ENCODE measurements at places on chromosomes 11 and 22.

DNA sequence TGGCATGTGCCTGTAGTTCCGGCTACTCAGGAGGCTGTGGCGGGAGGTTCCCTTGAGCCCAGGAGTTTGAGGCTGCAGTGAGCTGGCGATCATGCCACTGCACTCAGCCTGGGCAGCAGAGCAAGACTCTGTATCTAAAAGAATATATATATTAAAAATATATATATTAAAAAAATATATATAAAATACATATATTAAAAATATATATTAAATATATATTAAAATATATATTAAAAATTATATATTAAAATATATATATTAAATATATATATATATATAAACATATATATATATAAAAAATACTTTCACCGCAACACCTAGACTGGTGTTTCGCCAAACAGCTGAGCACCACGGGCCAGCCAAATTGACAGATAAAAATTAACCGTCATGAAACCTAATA lies 8.8 kb downstream of the TTC38 start:
- no peak for DNase-seq

- no peak for DNase-seq
Measured at GRCh38 chr11:65217441-65218423, 36.0 kb downstream of the CAPN1 start.

DNA sequence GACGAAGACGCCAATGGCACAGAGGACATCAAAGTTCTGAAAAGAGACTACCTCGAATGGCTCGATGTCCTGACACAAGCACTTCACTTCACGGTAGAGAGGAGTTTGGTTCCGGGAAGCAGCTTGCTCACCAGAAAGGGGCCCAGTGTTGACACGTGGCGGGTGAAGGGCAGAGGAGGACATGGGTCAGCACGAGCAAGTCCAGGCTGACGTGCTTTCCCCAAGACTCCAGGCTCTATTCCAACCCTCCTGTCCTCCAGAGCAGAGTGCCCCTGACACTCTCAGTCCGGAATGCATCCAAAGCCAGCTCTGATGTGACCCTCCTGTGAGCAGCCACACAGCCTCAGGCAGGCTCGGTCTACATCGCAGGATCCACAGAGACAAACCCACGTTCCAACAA lies 77.5 kb upstream of the BID start:
- DNase-seq, result no peak

DNA sequence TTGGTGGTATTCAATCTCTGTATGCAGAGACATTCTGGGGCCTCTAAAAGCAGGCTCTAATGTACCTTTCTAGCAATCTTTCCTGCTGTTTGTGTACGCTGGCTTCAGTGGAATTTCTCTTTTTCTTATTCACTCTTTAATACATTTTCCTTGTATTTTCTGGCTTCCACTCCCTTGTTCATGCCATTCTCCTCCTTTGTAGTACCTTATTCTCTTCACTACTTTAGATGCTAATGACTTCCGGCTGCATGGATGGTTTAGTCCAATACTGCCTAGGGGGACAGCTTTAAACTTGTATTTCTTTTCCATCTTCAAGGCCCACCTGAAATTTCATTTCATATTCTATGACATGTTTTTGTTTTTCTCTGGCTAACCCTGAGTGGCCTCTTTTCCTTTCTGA lies 40.2 kb downstream of the DDX10 start:
- no peak for DNase-seq

GRCh38 chr22:44411226-44412135 lies 86.6 kb downstream of the RTL6 start:
- no peak for DNase-seq

GRCh38 chr11:109432105-109432504 lies 10.1 kb downstream of the C11orf87 start:
- DNase-seq, result no peak

GRCh38 chr22:36323182-36323854 lies 64.4 kb downstream of the MYH9 start:
- DNase-seq, result peak; percentile 76

DNA sequence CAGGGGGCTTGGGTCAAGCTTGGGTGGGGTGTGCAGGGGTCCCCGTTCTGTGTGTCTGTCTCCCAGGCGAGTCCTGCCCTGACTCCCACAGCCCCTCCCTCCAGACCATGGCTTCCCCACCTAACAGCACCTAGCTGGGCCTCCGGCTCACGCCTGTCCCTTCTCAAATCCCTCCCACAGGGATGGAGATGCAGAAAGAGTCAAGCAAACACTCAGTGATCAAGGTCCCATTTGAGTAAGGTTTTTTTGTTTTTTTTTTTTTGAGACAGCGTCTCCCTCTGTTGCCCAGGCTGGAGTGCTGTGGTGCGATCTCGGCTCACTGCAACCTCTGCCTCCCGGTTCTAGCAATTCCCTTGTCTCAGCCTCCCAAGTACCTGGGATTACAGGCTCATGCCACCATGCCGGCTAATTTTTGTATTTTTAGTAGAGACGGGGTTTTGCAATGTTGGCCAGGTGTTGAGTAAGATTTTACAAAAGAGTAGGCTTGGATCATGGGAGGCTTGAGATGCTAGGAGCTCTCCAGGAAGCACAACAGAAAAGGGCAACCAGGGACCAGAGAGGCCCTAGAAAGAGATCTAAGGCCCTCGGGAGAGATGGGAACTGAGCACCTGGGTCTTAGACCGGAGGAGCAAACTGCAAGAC lies 5.7 kb downstream of the APOBEC3D start:
- DNase-seq, result no peak

DNA sequence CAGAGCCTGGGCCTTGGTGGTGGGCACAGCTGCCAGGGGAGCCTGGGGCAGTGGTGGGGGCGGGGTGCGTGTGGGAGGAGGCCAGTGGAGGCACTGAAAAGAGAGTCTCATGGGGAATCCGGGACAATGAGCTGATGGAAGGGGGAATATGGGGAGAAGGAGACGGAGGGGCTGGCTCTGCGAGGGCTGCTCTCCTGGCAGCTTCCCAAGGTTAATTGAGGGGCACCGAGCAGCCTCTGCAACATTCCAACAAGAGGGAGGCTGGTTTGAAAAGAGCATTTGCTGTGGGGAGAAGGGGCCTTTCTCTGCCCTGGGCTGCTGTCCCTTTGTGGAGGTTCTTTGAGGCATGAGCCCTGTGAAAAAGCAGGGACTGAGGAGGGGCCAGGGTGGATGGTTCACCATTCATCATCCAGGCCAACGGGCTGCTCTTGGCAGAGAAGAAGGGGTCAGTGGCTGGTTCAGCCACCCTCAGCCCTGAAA lies 9.4 kb upstream of the IGSF9B start:
- no peak for DNase-seq

GRCh38 chr11:42958635-42959034 lies 353.2 kb upstream of the API5 start:
- DNase-seq, result no peak

DNA sequence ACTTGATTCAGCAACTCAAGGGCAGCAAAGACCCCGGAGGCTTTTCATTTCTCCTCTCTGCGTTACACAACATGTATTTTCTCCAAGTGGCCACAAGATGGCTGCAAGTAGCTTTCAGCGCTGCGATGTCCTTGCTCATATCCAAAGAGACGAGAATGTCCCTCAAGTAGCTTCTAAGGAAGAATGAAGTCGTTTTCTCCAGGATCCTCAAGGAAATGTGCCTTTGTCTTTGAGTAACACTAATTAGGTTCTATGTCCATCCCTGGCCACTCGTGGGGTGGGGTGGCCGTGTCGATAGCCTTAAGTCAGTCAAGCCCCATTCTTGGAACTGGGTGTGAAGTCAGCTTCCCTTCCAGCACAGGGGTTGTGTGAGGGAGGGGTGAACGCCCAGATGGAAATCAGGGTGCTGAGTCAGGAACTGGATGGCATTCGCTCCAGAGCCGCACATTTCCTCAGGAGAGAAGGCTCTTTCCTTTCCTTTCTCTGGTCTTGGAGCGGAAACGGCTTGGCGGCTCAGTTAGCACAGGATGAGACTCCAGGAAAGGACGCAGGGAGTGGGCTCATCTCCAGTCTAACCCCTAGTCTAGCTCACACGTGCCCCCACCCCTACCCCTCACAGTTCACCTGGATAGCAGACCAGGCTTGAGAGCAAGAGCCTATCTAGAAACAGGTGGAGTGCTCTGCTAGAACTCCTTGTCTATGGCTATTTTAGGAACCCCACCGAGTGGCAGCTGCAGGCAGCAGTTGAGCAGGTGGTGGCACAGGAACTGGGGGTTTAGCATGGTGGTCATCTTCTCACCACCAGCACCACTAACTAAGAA lies 44.3 kb downstream of the NNMT start:
- peak; percentile 29 for DNase-seq

GRCh38 chr11:28863422-28863821 lies 755.2 kb downstream of the METTL15 start:
- no peak for DNase-seq

GRCh38 chr22:48276994-48277867 lies 1514.8 kb downstream of the TBC1D22A start:
- no peak for DNase-seq

- DNase-seq, result no peak
Measured at GRCh38 chr11:62505059-62505439, 41.6 kb downstream of the AHNAK start.

DNA sequence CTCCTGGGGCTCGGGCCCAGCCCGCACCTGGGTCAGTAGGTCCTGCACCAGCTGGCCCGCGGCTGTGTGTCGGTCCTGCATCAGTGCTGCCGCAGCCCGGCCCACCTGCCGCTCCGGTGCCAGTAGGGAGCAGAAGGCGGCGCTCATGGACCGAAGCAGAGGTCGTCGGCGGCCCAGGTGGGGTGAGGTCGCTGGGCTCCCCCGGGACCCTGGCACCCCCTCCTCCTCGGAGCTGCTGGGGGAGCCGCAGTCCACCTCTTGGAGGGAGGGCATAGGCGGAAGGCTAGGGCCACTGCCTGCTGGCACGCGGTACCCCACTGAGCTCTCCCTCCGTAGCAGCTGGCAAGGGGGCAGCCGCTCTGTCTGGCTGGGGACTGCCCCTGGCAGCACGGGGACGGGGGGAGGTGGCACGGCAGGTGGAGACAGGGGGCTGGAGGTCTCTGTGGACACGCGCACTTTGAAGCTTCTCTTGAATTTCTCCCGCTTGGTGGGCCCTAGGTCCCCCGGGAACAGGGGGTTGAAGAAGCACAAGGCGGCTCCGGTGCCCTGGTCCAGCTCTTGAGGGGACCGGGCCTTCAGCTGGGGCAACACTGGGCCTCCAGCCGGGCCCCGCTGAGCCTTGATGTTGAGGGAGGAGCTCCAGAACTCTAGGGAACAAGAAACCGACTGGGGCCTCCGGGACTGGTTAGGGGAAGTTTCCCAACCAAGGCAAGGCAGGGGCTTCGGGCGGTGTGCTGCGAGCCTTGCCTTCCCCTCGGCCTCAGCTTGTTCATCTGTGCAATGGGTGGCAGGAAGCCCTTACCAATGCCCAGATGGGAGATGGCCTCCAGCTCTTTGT lies 1.4 kb downstream of the RIN1 start:
- no peak for DNase-seq

DNA sequence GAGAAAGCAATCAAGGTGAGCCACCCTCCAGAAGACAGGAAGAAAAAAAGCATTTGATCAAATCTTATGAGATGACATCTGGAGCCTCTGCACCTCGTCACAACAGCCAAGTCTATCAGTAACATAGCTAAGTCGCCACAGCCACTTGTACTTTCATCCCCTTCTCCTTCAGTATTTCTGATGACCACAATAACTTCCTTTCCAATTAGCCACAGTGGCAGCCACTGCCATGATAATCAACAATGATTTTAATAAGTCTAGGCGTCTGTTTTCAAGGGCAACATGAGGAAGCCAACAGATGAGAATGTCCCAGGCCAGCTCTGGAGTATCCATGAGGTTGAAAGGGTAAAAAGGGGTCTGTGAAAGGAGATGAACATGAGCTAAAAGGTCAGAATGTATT lies 29.9 kb downstream of the RBFOX2 start:
- DNase-seq, result no peak

- DNase-seq, result no peak
Measured at GRCh38 chr11:114056409-114056808, 3.1 kb upstream of the ZBTB16 start.

DNA sequence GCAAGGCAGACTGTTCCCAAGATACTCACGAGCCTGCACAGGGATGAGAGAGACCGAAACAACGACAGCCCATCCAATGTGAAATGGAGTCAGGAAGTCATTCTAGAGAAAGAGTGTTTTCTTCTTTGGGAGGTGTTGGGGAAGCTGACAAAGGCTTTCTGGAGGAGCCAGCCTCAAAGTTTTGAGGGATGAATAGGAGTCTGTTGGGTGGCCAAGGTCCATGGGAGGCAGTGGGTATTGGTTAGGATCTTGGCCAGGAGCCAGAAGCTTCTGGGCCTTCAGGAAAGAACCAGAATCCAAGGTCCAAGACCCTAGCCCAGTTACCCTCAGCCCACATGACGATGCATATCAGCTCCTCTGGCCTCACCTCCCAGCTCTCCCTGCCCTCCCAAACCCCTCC lies 59.9 kb upstream of the SHISAL1 start:
- no peak for DNase-seq

- no peak for DNase-seq
Measured at GRCh38 chr11:61754534-61755482, 2.4 kb downstream of the MYRF start.

GRCh38 chr11:44770401-44770800 lies 43.6 kb downstream of the TSPAN18 start:
- no peak for DNase-seq

- no peak for DNase-seq
Measured at GRCh38 chr22:39472570-39473556, 16.1 kb downstream of the MGAT3 start.

GRCh38 chr22:28930357-28931007 lies 47.1 kb downstream of the ZNRF3 start:
- DNase-seq, result no peak

DNA sequence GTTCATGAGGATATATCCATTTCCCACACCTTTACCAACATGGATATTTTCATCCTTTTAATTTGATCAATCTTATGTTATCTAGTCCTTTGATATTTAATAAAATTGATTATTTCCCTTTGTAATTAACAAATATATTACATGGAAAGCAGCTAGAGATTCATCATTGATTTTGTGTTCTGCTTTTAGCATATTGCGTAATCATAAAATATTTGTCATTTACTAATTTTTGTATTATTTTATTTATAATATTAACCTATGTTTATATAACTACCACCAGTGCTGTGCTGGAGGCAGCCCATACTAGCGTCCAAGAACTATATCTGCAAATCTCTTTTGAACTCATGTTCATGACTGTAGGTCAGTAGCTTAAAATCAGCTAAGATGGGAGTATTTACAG lies 4.7 kb downstream of the OR8U1 start:
- DNase-seq, result no peak

- DNase-seq, result no peak
Measured at GRCh38 chr11:108253176-108253575, 30.3 kb downstream of the ATM start.

- no peak for DNase-seq
Measured at GRCh38 chr22:42326801-42327200, 56.3 kb upstream of the TCF20 start.

DNA sequence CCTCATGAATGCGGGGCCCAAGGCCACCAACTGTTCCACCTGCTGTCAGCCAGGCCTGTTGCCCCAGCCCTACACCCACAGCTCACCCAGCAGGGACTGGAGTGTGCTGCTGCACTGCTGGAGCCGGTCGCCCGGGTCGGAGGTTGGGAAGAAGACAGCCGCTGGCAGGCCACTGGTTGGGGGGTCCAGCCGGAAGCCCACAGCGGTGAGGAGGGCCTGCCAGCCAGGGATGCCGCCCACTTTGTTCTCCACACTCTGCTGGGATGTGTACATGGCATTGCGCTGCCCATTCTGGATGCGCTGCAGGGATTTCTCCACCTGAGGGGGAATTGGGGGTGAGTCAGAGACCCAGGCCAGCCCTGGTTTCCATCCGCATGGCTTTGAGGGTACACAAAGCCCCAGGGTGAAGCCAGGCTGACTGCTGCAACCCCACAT lies 74.2 kb upstream of the PITPNB start:
- no peak for DNase-seq

- peak; percentile 26 for DNase-seq
Measured at GRCh38 chr22:45096256-45096907, 67.3 kb upstream of the NUP50 start.
